DMS153 (cell line): ENCODE measurements at places on chromosomes 7 and 10.
A peak's percentile ranks its signal among the peaks of the same experiment; 100 is the strongest.

GRCh38 chr10:119830851-119831250 lies 41.8 kb downstream of the MCMBP start:
- no peak for DNase-seq

DNA sequence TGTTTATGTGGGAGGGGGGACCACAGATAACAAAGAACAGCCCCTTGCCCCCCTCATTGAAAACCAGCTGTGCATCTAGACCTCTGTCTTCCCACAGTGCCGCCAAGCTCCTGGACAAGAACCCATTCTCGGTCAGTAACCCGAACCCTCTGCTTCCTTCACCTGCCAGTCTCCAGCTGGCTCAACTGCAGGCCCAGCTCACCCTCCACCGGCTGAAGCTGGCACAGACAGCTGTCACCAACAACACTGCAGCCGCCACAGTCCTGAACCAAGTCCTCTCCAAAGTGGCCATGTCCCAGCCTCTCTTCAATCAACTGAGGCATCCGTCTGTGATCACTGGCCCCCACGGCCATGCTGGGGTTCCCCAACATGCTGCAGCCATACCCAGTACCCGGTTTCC lies 91.0 kb upstream of the PDCD4 start:
- DNase-seq = peak; percentile 51

GRCh38 chr7:124764847-124765400 lies 668 bp downstream of the GPR37 start:
- no peak for DNase-seq

GRCh38 chr7:116948934-116949333 lies 4.4 kb upstream of the ST7 start:
- peak; percentile 38 for DNase-seq

DNA sequence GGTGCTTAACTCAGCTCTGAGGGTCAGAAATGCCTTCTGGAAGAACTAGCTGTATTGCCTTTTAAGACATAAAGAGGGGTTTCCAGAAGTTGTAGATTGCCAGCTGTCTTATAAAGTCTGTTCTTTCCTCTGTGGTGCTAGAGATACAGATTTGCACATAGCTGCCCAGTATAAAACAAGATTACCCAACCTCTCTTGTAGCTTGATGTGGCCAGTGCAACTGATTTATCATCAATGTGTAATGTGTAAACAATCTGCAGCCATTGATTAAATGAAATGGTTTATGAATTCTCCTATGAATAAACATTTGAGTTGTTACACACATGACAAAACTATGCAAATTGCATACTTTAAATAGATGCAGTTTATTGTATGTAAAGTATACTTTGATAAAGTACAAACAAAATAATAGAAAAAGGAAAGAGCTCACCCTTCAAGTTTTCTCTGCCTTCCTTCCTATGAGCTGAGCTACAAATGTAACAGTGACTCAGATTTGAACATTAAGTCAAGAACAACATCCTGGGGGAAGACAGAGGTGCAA lies 195.2 kb downstream of the TMEM26 start:
- no peak for DNase-seq

DNA sequence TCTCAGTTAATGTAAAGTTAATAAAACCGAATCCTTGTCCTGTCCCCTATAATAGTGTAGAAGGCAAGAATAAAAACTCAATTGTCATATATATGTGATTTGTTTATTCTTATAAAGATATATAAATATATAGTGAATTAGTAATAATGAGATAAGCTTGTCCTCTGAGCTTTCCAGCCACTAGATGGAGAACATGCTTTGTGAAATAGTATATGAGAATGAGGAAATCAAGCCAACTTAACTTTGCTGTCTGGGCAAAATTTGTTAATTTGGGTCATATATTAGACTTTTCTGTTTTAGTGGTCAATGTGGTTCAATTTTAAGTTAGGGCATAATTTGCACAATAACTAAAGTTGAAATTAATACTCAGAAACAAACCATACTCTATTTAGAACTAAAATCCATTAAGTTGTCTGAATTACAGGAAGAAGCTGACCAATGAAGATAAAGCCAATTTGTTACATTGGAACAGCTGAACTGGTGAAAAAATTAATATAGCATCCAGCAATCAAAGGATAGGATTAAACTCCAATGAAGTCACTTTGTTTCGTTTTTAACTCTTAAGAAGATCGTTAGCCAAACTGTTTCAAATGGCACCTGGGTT lies 595.0 kb downstream of the ARL4A start:
- DNase-seq = peak; percentile 20

DNA sequence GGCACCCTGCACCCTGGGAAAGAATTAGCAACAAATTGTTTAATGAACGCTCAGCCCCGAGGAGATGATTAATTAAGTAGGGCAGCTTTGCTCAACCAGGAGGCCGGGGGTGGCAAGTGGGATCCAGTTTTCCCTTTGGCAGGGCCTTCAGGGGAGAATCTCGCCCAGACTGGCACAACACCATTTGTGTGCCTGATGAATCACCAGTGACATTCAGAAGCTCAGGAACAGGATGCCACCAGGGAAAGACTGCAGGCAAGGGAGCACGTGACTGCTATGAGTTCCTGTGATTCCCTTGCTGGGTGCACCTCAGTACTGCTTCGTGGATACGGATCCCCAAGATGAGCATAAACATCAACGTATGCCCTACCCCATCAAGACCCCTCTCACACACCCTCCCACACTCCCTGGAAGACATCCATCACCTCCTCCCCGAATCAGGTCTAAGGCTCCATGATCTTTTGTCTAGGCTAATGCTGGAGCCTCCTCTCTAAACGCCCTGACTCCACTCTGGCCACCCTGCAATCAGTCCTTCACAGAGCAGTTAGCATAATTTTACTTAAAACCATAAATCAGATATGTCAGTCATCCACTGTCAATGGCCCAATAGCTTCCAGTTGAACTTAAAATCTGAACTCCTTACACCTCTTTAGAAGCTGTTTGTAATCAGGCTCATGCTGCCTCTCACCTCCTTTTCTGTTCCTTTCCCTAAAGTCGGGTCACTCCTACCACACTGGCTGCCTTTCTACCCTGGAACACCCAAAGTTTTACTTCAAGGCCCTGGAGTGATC lies 109.2 kb upstream of the AGK start:
- DNase-seq = no peak

GRCh38 chr10:101014230-101014884 lies 14.7 kb downstream of the LZTS2 start:
- DNase-seq = no peak

- no peak for DNase-seq
Measured at GRCh38 chr7:84738583-84739150, 448.2 kb downstream of the SEMA3D start.

DNA sequence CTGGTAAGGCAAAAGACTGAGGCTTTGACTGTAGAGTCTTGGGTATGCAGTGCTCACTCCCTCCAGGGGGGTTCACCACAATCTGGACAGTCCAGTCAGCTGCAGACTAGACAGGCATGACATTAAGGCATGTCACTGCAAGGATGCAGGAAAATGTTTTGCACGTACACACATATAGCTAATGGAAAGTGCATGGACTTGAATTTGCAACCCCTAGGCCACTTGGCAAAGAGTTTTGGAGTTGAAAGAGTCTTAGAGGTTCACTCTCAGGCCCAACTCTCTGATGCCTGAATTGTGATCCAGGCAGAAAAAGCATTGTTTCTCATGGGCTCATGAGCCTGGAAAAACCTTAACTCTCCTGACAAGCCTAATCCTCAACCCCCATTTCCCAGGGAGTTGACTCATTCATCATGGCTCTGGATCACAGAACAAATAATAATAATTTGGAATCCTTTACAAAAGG lies 51.9 kb downstream of the LAMB4 start:
- no peak for DNase-seq

DNA sequence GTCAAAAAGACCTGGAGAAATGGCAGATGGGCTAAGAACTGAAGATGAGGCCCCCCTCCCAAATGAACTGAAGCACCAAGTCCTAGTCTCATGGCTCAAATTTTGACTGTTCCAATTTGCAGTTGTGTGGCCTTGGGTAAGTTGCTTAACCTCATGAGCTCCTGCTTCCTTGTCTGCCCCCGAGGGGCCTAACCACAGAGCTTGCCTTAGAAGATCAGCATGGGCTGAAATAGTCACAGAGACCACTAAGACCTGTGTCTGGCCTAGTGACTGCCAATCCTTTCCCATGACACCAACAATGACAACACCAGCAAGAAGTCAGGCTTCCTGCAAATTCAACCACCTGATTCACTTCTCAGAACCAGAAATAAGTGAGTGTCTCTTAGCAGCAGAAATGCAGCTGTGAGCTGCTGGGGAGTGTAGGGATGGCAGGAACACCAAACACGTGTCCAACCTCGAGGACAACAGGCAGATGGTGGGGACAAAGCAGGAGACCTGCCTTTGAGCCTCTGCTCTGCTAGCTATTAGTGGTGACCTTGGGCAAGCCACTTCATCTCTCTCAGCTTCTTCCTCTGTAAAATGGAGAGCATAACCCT lies 23.7 kb downstream of the CRHR2 start:
- DNase-seq = no peak

- no peak for DNase-seq
Measured at GRCh38 chr10:66746711-66747110, 179.1 kb upstream of the LRRTM3 start.

DNA sequence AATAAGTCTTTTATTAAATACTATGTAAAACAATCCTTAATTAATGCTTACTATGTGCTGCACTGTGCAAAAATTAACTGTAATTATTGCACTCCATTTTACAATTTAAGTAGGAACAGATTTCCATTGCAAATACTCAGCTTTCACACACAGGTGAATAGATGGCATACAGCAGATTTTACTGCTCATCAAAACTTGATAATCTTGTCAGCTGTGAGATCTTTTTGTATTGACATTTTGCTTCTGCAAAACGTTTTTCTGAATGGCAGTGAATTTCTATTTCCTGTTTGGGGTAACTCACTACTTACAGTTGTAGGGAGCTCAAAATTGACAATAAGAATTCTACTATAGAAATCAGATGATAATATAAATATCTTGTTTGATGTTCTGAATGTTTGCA lies 220.0 kb upstream of the MAGI2 start:
- no peak for DNase-seq

- no peak for DNase-seq
Measured at GRCh38 chr10:73226663-73227062, 20.4 kb downstream of the DNAJC9 start.

- no peak for DNase-seq
Measured at GRCh38 chr10:79088176-79088575, 19.4 kb downstream of the ZMIZ1 start.

DNA sequence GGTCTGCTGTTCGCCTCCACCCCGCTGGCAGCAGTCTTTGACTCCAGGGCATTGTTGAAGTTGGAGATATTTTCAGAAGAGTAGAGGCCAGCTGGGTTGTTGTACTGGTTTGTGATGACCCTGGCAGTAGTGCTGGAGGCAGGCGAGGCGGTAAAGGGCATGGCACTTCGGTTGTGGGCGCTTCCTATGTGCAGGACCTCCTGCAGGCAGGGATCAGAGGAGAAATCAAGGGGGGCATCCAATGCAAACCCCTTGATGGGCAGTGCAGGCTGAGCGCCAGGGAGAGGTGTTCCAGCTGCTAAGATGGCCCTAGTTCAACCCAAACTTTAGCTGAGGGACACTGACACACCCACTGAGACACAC lies 27.0 kb downstream of the PDLIM1 start:
- DNase-seq = no peak

DNA sequence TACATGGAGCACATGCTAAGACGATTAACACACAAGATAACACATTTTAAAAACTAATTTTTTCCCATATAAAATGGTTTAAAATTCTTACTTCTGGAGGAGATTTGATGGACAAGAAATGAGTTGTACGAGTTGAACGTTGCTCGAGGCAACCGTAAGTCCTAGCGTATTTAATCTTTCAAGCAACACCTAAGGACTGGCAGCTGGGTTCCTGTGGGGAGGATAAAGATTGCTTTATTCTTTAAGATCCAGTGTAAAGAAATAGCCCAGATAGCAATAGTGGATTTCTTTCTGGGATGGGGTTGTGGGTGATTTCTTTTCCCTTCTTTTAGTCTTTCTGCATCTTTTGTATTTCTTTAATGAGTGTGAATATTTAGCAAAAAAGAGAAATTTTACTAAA lies 9.8 kb downstream of the TBXAS1 start:
- DNase-seq = no peak

GRCh38 chr7:74026903-74027682 lies 880 bp upstream of the ELN start:
- no peak for DNase-seq
